ENCODE measurements at places on chromosomes 11 and 22. TPM values are rescaled to one million over a fixed set of nuclear protein-coding genes. Genes with fewer than 3 reads are reported as not detected.

- DNase-seq: peak; percentile 72
Observed at GRCh38 chr22:26502688-26503561, 9.3 kb downstream of the TFIP11 start.

DNA sequence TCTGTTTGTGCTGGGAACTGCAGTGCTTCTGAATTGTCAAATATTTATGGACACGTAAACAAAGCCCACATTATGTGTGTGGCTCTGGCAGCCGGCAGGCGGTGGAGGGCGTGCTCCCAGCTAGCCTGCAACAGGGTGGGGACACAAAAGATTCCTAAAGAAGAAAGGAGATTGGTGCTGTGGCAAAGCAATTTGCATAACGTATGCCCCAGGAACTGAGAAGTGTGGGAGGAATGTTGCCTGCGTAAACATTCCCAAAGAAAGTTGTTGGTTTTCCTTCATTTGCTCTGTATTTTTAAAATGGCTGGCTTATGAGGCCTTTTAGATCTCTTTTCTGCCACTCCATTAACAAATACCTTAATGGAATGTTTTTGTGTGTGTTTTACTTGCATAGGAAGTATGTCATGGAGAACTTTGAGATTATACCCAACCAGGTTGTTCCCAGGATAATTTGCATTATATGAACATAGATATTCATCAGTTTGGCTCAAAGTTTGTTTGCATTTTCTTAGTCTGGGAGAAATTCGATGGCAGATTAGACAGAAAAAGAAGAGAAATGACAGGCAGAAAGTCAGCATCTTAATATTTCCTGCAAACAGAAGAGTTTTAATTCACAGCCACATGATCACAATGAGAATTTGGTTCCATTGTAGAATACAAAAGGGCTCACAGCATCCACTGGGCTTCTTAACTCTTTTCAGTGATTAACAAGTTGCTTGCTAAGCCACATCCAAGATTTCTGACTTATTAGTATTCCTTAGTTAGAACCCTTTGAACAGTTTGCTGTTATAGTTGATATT lies 41.8 kb upstream of the DLAT start:
- no peak for DNase-seq

DNA sequence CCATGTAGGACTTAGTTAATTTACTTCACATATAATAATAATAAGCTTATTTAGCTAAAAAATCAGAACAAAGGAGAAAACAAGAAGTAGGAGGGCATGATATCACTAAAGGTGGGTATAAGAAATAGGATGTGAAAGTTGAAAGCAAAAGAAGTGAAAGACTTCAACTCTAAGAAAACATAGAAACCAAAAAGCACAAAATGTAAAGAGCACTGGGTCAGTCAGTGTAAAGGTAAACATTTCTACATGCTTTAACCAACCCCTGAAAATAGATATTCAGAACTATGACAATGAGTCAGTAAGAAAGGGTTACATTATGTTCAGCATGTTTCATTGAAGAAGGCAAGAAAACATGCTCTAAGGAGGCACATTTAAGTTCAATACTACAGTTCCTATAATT lies 298.8 kb downstream of the SWAP70 start:
- no peak for DNase-seq

Gene SART1
- total RNA-seq: 84.5 TPM

Gene KRTAP5-2
- not detected for total RNA-seq

Gene PHOX2A
- not detected for total RNA-seq

Gene OR4A16
- total RNA-seq: not detected

Gene SLC37A2
- total RNA-seq: 0.41 TPM

Gene LINC01488
- total RNA-seq: not detected

Gene TRPC6
- not detected for total RNA-seq

- DNase-seq: peak; percentile 67
Observed at GRCh38 chr22:38267086-38267485, 5.7 kb downstream of the TMEM184B start.

Gene THY1
- total RNA-seq: 0.91 TPM

DNA sequence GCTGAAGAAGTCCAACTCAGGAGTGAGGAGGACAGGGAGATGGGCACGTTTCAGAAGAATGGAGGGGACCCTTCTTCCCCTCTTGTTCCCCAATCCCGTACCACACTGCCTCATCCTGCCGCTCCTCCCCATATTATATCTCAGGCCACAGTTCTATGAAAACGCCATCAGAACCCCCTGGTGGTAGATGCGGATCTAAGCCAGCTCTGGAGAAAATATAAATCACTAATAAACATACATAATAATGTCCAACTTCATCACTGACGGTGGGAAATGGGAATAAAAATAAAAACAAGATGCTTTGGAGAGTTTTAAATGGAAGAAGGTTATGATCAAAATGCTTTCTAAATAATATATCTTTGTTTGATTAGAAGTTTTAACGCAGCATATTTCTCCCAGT lies 400.3 kb downstream of the CADM1 start:
- no peak for DNase-seq

Gene SLC22A9
- not detected for total RNA-seq

DNA sequence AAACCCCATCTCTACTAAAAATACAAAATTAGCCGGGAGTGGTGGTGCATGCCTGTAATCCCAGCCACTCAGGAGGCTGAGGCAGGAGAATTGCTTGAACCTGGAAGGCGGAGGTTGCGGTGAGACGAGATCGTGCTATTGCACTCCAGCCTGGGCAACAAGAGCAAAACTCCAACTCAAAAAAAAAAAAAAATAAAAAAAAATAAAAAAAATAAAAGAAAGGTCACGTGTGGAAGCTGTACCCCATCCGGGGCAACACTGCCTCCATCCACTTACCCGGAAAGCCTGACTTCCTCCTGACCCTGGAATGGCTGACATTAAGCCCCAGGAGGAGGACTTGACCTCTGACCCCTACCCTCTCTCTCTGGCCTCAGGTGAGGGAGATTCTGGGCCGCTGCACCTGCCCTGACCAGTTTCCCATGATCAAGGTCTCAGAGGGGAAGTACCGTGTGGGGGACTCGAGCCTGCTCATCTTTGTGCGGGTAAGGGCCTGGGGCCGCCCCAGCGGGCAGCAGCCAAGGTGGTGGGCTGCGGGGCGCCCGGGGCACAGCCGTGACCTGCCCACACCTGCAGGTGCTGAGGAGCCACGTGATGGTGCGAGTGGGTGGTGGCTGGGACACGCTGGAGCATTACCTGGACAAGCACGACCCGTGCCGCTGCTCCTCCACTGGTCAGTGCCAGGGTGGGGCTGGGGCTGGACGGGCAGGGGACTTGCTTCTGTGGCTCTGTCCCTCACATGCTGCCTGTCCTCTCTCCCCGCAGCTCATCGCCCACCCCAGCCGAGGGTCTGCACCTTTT lies 3.8 kb downstream of the GAS2L1 start:
- no peak for DNase-seq

Gene KCNJ1
- not detected for total RNA-seq

Gene EIF4G2
- 1,693 TPM for total RNA-seq

Gene NRXN2
- 0.39 TPM for total RNA-seq

DNA sequence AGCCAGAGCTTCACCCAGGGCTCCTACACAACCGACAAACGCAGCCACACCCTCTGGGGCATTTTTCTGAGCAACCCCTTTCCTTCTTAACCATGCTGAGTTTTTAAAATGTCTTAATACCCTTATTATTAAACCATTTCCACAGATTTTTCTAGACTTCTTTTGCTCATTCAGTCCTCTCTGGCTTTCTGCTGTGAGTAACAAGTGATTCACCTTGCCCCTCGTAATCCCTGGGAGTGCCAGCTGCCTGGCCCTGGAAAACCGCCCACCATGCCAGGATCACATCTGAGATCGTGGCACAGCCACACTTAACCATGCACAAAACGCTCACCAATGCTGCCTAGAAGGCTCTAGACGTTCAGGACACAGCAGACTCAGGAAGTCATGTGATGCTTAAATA lies 25.4 kb downstream of the YPEL1 start:
- no peak for DNase-seq

GRCh38 chr11:134098566-134099184 lies 29.8 kb downstream of the JAM3 start:
- DNase-seq: no peak

DNA sequence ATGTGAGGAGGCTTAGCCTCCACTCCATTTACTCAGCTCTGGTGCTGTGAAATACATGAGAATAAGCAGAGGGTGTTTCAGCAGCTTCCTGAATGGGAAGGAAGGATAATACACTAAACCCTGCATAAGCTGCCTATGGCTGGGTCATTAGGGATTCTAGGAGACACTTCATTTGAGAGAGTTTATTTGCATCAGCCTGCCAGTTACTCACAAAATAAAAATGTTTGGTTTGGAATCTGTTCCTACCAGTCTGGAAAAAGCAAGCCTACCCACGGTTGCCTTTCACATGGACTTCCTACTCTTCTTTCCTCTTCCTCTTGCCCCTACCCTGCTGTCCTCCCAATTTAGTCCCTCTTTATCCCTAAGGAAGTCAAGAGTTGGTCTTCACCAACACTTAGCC lies 20.5 kb downstream of the SLC1A2 start:
- DNase-seq: no peak

- DNase-seq: peak; percentile 45
Observed at GRCh38 chr11:64165481-64165841, 452 bp downstream of the MACROD1 start.

- DNase-seq: no peak
Observed at GRCh38 chr22:43066134-43066533, 23.1 kb downstream of the TTLL1 start.

DNA sequence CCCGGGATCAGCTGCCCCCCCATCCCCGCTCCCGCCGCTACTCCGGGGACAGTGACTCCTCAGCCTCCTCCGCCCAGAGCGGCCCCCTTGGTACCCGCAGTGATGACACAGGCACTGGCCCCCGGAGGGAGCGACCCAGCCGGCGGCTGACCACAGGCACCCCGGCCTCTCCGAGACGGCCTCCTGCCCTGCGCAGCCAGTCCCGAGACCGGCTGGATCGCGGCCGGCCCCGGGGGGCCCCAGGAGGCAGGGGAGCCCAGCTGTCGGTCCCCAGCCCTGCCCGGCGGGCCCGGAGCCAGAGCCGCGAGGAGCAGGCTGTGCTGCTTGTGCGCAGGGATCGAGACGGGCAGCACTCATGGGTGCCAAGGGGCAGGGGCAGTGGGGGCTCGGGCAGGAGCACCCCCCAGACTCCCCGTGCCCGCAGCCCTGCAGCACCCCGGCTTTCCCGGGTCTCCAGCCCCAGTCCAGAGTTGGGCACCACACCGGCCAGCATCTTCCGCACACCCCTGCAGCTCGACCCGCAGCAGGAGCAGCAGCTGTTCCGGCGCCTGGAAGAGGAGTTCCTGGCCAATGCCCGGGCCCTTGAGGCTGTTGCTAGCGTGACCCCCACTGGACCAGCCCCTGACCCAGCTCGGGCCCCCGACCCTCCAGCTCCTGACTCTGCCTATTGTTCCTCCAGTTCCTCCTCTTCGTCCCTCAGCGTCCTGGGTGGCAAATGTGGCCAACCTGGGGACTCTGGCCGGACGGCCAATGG lies 3.9 kb downstream of the RASL10A start:
- DNase-seq: no peak

- DNase-seq: no peak
Observed at GRCh38 chr11:112318661-112319060, 58.0 kb upstream of the PLET1 start.

Gene SGSM1
- 0.35 TPM for total RNA-seq

DNA sequence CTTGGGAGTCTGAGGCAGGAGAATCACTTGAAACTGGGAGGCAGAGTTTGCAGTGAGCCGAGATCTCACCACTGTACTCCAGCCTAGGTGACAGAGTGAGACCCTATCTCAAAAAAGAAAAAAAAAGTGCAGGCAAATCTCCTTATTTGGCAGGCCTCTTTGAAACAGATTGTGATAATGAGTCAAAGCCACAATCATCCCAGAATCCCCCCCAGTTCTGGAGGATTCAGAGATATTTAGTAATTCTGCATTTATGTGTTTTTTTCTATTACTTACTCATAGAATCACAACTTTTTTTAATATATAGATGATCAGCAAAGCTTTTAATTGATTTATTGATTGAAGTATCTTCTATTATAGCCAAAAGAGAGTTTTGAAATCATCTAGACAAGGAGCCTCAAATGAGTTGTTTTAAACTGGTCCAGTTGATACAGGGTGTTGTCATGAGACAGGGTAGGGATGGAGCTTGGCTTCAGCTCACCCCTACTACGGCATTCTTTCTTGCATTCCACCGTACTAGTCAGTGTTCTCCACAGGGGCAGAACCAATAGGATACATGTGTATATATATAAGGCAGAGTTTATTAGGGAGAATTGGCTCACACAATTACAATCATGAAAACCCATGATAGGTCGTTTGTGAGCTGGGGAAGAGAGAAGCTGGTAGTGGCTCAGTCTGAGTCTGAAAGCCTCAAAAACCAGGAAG lies 39.3 kb upstream of the SORL1 start:
- DNase-seq: no peak

GRCh38 chr11:46391578-46392420 lies at the start of gene CHRM4:
TSS of gene CHRM4 (minus strand) at chr11:46391776. CDS start at chr11:46386557, 5,219 bp downstream.
- DNase-seq: peak; percentile 57

GRCh38 chr11:131198161-131199014 lies 172.0 kb upstream of the NTM start:
- DNase-seq: no peak

Gene C1QTNF4
- total RNA-seq: 0.14 TPM

GRCh38 chr22:50289942-50290630 lies 17.4 kb downstream of the PLXNB2 start:
- no peak for DNase-seq
